ENCODE measurements at places on chromosomes 7 and 10.

GRCh38 chr10:81479316-81479715 lies 395.7 kb upstream of the NRG3 start:
- DNase-seq, result no peak

DNA sequence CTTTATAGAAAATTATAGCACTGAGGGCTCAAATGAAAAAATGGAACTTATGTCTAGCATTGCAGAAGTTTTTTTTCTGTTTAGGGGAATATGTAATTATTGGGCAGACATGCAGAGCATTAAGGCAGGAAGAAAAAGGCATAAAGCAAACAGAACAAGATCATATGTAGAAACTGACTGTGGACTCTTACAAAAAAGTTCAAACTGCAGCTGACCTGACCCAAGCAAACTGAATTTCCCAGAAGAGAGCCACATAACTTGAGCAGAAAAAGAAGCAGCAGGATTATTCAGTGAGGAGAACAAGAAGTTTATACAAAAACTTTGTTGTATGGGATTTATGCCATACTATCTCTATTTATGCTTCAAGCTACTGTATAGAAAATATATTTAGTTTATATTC lies 250.9 kb downstream of the PHF14 start:
- no peak for DNase-seq

DNA sequence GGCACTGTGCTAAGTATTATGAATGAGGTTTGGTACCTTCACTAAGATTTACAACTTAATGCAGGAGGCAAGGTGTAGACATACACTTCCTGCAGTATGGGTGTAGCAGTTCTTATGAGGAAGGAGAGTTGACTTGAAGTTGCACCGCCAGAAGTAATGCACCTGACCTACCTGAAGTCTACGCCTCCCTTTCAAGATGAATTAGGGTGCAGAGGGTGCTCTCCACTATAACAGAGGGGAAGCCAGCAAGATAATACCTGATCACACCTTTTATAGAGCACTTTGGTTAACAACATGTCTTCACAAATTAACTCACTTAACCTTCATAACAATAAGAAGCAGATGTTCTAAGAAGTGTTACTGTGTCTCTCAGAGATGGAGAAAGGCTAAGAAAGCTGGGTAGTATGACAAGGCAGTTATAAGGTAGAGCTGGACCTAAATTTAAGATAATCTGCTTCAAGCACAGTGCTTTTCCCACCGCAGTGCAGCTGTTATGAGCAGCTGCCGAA lies 552 bp upstream of the RAB18 start:
- DNase-seq, result no peak

DNA sequence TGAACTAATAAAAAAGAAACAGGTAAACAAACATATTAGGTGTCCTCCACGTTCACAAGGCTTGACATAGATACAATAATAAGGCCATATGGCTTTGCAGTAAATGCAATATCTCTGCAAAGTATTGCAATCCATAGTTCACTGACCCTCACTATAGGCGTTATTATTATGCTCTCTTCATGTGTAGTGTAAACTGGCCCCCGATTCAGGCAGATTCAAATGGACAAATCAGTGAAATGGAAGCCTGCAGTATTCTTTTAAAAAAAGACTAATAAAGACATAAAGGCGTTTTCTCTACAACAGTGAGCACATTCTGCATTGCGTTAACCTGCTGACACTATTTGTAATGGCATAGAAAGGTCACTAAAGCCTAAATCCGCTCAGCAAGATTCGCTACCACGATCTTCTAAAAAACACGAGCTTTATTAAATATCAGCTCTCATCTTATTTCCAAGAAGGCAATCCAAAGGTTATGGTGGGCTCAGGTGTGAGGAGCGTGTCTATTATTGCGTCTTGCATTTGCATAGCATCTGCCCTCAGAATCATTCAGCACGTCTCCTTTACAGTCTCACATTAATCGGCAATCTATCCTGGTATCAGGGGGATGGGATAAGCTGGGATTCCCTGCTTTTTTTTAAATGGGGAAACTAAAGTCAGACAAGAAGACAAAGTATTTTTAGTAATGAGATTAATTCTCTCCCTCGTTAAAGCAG lies 36.2 kb downstream of the FRMD4A start:
- no peak for DNase-seq

DNA sequence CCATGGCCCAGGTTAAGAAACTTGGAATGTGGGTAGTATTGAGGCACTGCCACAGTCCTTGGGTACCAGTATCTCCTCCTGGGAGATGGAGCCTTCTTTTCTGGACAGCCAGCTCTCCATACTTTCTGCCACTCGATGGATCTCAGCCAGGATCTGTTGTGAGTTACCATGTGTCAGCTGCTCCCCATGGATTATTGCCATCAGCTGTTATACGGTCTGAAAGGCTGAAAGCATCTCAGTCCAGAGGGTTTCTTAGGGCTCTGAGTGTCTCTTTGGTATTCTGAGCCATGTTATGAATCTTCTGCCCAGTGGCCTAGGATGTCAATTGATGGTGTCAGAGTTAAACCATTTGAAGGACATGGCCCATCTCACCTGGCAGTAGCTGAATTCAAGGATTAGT lies 197.5 kb downstream of the C7orf25 start:
- no peak for DNase-seq

- no peak for DNase-seq
Measured at GRCh38 chr10:8405596-8405995, 351.1 kb downstream of the GATA3 start.

DNA sequence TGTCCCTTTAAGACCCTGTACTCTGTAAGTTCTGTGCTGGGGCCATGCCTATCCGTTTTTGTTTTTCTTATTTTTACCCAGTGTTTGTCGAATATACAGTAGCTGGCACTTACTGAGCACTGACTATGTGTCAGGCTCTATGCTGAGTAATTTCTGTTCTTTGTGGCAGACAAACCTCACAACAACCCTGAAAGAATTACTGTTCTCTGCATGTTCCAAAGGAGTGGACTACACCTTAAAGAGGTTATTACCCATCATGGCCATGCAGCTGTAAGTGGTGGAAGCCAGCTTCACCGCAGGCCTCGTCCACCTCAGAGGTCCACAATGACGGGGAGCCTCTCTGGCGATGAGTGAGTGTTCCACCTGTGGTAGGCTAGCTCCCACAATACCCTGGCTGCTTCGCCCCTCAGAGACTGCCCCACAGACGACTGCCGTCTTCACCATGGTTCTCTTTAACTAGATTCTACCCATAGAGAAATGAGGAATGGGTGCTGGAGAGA lies 30.1 kb upstream of the RBM20 start:
- DNase-seq, result no peak

GRCh38 chr7:2811476-2812113 lies 32.5 kb downstream of the GNA12 start:
- no peak for DNase-seq

DNA sequence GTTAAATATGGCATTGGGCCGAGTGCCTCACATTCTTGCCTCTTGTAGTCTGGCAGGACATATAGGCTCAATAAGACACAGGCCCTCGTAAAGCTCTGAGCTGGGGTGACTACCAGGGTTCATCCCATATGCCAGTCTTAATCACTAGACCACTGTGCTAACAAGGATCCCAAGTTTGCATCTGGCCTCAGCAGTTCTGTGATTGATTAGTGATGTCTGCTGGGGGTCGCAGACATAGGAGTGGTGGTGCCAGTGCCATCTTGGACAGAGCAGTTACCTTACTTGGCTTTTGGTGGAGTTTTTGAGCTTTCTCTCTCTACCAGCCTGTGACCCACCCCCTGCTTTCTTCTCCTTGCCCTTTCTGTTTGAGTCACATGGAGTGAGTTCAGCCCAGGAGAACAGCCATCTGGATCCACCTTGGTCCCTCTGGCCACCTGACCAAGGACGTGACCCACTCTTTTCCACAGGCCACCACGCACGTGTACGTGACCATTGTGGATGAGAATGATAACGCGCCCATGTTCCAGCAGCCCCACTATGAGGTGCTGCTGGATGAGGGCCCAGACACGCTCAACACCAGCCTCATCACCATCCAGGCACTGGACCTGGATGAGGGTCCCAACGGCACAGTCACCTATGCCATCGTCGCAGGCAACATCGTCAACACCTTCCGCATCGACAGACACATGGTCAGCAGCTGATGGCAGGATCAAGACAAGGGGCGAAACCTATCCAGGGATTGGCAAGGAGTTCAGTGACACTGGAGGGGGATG lies 4.1 kb upstream of the VSIR start:
- no peak for DNase-seq

- no peak for DNase-seq
Measured at GRCh38 chr10:13115832-13116803, 16.2 kb downstream of the OPTN start.

DNA sequence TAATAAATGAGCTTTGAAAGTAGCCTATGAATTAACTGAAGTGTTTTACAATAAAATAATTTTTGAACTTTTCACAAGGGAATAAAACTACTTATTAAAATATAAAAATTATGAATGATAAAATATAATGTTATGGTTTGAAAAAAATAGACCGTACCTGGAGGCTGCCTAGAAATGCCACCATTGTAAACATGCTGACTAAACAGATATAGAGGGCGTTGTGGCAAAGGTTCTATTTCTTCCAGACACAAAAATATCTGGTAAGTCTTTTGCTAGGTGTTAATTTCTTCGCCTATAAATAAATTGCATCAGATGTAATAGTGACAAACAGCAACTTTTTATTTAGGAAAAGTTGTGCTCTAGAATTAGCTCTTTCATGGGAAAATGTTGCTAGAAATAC lies 11.2 kb downstream of the PPP1R3A start:
- no peak for DNase-seq
